ENCODE measurements at places on chromosomes 16 and 17.

DNA sequence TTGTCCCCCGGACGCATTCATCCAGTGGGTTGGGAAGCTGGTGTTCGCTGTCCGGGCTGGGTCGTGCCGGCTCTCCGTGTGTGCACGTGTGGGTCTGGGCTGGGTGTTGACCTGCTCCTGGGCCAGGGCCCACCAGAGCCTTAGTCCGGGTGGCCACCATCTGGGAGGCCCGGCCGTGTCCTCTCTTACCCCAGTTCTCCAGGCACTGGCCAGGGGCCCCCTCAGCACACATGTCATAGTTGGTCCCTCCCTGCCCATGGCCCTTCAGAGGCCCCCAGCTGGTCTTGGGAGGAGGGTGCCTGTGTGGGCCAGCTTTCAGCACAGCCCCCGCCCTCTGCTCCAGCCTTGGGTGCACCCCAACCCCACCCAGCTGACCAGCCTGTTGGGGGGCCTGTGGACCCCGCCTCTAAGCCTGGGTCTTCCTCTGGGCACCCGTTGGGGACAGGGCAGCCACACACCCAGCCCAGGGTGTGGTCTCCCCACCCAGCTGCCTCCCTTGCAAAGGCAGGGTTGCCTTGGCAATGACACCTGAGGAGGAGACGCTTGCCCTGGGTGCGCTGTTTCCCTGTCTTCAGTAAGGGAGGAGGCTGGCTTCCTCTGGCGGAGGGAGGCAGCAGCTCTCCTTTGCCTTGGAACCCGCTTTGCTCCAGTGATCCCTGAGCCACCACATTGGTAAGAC is 77.4 kb downstream of the JPH3 start:
- no peak for DNase-seq

DNA sequence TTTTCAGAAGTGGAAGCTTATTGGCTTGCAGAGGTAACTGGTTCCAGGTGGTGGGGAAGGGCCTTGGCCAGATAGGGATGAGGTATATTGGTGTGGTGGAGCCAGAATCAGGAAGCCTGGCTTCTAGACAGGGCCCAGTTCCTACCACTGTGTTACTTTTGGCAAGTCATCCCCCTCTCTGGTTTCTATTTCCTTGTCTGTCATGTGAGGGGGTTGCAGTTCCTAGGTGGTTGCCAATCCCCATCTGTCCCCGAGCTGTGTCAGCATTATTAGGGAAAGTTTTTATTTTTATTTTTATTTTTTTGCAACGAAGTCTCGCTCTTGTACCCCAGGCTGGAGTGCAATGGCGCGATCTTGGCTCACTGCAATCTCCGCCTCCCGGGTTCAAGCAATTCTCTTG is 3.0 kb downstream of the SMCR8 start:
- no peak for DNase-seq

GRCh38 chr17:58136669-58137279 is 11.4 kb upstream of the OR4D1 start:
- DNase-seq, result peak; percentile 4

DNA sequence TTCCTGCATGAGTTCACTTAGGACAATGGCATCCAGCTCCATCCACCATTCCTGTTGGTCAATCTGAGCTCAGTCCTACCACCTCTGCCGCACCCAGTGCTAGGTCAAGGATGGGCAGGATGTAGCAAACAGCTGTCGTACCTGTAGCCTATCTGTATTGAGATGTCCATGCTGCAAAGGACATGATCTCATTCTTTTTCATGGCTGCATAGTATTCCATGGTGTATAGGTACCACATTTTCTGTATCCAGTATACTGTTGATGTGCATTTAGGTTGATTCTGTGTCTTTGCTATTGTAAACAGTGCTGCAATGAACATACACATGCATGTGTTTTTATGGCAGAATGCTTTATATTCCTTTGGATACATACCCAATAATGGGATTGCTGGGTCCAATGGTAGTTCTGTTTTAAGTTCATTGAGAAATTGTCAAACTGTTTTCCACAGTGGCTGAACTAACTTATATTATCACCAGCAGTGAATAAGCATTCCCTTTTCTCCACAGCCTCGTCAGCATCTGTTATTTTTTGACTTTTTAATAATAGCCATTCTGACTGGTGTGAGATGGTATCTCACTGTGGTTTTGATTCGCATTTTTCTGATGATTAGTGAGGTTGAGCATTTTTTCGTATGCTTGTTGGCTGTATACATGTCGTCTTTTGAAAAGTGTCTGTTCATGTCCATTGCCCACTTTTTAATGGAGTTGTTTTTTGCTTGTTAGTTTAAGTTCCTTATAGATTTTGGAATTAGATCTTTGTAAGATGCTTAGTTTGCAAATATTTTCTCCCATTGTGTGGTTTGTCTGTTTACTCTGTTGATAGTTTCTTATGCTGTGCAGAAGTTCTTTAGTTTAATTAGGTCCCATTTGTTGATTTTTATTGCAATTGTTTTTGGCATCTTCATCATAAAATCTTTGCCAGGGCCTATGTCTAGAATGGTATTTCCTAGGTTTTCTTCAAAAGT is 7.2 kb upstream of the MRTFB start:
- peak; percentile 61 for DNase-seq

DNA sequence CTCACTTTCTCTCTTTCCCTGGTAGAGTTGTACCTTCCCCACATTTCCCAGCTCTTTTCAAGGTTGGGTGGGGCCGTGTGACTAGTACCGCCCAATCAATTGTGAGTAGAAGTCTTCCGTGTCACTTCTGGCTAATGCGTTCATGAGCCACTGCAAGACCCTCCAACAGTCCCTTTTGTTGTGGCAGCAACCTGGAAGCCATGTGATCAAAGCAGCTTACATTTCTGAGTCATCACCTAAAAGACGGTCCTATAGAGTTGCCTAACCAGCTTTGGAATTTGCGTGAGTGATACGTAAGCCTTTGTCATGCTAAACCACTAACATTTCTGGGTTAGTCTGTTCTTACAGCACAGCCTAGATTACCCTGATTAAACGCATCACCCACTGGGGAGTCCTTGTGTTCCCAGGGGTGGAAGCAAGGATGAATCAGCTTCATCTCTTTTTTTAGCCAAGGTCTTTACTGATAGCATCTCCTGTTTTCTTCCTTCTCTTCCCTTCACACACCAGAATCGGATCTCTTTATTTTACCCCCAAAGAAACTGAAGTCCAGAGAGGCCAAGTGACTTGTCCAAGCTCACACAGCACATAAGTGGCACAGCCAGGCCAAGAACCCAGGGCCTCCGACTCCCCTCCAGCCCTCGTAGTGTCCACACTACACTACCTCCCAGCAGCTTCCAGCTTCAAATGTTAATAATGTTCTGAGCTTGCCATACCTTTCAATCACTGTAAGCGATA is 366.3 kb upstream of the XYLT1 start:
- DNase-seq, result peak; percentile 99

DNA sequence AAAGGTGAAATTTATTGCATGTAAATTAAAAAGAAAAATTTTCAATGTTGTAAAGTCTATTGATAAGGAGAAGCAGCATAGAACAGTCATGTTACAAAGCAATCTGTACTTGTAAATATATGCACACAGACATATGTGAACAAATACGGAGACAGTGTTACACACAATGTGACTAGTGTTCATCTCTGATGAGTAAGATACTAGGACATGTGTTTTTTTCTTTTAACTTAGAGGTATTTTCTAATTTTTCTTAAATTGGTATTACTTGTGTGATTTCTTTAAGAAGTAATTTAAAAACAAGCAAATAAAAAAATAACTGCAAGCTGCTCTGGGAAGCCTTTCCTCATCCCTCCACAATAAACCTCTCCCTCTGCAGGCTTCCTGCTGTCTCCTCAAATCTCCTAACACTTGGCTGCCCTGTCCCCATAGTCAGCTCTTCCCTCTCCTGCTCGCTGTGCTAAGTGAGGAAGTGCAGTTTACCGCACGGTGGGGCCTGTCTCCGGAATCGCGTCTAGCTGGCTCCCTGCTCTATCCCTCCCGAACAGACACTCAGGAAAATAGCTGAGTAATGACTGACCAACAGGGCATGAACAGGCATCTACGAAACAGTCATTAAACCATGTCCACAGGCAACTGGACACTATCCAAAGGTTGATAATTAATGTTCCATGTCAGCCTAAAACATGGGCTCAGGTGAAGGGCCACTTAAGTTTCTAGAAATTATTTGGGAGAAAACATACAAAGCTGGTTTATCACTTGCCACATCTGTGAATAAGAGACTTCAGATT is 35.9 kb downstream of the CMTM4 start:
- peak; percentile 95 for DNase-seq

GRCh38 chr16:84825896-84826557 is 6.2 kb downstream of the CRISPLD2 start:
- peak; percentile 84 for DNase-seq

DNA sequence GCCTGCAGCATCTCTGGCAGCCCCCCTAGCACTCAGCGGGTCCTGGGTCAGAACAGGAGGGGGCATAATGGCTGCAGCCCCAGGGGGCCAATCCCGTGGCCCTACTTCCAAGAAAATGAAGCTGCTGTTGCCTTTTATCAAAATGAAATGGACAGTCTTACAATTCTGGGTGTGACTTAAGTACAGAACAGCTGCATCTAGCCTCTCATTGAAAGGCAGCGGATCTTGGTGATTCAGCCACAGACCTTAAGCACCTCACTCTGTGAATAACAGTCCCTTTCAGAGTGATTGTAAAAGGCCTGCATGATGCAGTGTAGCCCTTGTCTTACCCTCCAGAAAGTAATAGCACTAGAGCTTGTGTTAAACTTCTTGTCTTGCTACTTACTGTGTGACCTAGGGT is 11.5 kb upstream of the UMOD start:
- DNase-seq, result no peak

GRCh38 chr17:9270921-9271320 is 249.6 kb downstream of the NTN1 start:
- DNase-seq, result no peak

DNA sequence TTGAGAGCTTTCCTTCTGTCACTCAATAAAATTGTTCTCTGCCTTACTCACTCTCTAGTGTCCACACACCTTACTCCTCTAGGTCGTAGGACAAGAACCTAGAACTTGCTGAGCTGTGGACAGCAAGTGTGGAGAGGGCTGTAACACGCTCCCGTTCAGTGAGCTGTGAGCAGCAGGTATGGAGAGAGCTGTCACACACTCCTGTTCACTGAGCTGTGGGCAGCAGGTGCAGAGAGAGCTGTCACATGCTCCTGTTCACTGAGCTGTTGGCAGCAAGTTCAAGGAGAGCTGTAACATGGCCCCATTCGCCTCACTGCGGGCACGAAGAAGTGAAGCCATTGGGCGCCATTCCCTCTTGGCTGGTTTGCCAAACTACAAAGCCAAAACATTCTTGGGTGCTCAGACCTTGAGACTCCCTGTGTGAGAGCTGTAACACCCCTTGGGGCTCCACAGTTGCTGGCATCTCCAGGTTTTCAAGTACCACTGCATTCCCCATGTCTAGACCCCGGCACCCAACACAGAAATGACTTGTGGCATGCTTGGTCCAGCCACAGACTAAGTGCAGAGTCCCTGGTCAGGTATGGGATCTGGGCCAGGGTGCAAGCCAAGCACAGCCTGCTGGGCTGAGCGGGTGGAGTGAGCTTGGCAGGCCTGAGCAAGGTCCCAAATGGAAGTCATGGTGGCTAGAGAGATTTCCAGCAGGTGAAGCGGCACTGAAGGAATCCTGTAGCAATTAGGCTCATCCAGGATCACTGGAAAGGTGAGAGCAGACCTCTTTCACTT is 608.0 kb upstream of the CDH8 start:
- no peak for DNase-seq

DNA sequence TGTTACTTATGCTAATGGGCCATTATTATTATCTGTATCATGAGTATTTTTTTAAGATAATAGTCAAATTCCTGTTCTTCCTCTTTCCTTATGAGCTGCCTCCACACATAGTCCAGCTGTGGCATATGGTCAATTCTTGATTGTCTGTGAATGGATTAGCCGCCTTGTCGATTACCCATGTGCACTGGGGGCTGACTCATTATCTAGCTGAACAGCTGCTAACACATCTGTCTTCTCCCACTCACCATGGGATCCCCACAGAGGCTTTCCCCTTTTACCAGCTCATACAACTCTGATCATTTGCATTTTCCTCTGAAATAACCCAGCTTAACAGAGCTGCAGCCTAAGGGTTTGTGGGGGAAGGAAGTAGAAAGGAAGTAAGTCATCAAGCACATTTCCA is 915.0 kb downstream of the CDH11 start:
- DNase-seq, result no peak

DNA sequence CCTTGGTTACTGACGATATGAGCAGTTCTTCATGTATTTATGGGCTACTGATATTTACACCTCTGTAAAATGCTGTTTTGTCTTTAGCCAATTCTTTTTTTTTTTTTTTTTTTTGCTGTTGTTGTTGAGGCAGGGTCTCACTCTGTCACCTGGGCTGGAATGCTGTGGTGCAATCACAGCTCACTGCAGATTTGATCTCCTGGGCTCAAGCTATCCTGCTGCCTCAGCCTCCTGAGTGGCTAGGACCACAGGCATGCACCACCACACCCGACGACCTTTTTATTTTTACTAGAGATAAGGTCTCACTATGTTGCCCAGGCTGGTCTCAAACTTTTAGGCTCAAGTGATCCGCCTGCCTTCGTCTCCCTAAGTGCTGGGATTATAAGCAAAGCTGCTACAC is 225.0 kb upstream of the AXIN2 start:
- DNase-seq, result no peak

DNA sequence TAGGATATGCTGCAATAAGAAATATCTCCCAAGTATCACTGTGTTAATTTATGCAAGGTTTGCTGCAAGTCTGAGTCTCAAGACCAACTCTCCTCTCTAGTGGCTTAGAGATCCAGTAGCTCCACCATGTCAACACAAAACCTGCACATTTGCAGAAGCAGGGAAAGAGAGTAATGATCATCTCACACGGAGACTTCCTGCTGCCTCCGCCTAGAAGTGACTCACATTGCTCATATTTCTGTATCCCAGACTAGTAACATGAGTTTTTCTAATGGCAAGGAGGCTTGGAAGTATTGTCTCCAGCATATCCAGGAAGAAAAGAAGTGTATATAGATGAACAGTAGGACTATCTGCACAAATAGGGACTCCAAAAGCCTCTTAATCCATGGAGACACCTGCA is 15.0 kb upstream of the IRX6 start:
- DNase-seq, result no peak

GRCh38 chr17:56045872-56046271 is 107.4 kb upstream of the ANKFN1 start:
- DNase-seq, result no peak

GRCh38 chr17:66734186-66734943 is 100.6 kb upstream of the CACNG5 start:
- no peak for DNase-seq

DNA sequence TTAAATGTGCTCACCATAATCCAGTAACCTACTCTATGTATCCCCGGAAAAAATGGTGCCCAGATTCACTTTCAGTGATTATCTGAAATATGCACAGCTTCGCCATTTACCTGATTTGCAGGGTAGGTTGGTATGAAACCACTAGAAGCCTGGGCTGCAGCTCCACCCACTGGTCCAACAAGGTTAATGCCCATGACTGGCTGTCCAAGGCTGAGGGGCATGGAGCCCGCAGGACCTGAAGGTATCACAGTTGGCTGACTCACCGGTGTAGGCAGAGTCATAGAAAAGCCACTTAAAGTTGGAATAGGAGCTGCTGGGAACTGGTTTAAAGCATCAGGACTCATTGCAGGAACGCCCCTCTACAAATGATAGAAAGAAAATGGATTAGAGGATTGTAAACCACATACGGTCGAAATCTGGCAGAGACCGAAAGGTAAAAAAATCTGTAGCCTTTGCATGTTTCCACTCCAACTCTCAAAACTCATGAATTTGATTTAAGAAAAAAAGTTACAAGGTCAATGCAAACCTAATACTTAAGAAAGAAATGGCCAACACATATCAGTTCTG is 38.6 kb downstream of the SYNRG start:
- DNase-seq, result peak; percentile 66

Measured in EH (cell line).